ENCODE measurements at places on chromosomes 11 and 22.

DNA sequence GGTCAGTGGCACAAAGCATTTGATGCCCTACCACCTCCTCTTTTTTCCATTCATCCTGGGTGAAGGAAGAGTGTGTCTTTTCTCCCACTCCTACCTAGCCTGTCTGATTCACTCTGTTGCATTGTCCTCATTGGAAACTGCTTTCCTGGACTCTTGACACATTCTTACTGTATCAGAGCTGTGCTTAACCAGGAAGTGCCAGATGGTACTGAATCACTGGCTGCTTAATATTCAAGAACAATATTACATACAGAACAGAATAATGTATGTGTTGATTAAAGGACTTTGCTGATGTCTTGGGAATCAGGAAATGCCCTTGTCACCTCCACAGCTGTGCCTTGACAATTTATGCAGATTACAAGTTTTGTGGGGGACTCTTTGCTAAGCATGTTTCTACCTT, 44.4 kb downstream of the SVIP start:
- no peak for DNase-seq

- DNase-seq, result no peak
Observed at GRCh38 chr11:119993722-119994121, 144.2 kb downstream of the TRIM29 start.

DNA sequence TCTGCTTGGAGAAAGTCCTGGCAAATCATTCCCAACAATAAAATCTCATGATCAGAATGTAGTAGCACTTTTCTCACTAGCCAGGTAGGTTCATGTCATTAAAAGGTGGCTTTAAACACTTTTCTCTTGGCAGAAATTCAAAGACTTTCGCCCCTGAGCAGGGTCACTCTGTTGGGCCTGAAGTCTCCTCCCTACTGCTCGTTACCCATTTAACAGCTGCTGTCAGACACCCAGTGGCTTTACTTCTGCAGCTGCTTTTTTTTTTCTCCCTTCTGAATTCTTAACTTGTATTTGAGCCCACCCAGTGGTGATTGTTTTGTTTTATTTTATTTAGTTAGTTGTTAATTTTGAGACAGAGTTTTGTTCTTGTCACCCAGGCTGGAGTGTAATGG, 25.0 kb downstream of the ARHGAP8 start:
- no peak for DNase-seq

DNA sequence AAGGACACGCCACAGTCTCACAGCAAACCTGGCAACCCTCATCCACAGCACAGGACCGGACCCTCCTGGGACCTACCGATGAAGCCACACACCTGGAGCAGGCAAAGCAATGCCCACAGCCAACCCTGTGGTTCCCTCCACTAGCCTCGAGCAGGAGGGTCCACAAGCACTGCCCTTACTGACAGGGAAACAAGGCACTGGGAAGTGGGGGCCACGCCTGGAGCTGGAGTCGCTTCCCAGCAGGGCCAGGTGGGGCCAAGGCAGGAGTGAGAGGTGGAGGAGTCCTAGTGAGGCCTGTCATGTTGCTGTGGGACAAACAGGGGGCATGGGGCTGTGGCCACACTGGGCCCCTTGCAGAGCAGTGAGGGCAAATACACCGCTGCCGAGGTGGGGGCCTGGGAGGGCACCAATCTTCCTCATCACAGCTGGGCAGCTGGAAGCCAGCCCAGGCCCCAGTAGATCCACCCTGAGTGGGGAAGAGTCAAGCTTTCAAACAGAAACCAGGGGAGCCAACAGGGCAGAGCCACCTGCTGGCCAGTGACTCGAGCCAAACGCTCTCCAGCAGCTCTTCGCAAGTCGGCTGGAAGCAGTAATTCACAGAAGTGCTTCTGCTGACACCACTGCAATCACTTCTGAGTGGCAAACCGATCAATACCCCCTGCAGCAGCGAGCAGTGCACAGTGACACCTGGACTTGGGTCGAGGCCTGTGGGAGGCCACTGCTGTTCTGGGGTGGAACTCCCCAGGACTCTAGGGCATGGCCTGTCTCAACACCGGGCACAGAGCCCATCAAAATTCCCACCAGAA, 13.7 kb downstream of the SULT4A1 start:
- no peak for DNase-seq

- no peak for DNase-seq
Observed at GRCh38 chr11:120032766-120033390, 105.0 kb downstream of the TRIM29 start.

GRCh38 chr22:32723643-32724042, 77.9 kb upstream of the TIMP3 start:
- no peak for DNase-seq

Data from NCI-H1436 treated with DMSO at 0.1 percent for 48 hours (cell line).